H9 (cell line): ENCODE measurements at places on chromosomes 16 and 17. TPM values are rescaled to one million over a fixed set of nuclear protein-coding genes. Genes with fewer than 3 reads are reported as not detected.

- no peak for DNase-seq
Observed at GRCh38 chr16:51665436-51665998, 514.4 kb upstream of the SALL1 start.

DNA sequence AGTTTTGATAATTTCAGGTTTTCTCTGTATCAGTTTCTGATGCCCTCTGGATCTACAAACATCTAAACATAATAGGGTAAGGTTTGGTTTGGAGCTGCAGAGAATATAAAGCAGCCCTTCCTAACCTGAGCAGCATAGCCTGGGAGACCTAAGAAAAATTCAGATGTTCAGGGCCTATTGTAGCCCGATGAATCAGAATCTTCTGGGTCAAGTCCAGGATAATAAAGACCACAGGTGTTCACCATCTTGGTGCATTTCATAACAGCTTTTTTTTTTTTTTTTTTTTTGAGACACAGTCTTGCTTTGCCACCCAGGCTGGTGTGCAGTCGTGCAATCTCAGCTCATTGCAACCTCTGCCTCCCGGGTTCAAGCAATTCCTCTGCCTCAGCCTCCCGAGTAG is 19.7 kb upstream of the ARHGAP17 start:
- DNase-seq, result no peak

DNA sequence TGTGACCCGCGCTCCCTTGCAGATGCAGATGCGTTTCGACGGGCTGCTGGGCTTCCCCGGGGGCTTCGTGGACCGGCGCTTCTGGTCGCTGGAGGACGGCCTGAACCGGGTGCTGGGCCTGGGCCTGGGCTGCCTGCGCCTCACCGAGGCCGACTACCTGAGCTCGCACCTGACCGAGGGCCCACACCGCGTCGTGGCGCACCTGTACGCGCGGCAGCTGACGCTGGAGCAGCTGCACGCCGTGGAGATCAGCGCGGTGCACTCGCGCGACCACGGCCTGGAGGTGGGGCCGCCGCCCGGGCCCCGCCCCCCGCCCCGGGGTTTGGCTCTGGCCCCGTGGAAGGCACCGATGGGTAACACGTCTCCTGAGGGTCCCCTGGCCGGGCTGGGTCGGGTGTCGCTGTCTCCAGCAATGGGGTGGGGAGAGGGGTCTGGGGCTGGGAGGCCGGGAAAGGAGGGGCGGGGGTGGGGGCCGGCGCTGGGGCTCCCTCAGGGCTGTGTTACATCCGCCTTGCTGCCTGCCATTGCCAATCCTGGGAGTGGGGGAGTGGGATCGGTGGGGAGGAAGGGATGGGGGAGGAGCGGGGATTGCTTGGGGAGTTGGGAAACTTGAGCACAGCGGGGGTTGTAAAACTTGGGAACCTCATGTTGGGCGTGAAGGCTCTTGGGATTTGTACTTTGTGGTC is 737 bp downstream of the NUDT16L1 start:
- peak; percentile 49 for DNase-seq

DNA sequence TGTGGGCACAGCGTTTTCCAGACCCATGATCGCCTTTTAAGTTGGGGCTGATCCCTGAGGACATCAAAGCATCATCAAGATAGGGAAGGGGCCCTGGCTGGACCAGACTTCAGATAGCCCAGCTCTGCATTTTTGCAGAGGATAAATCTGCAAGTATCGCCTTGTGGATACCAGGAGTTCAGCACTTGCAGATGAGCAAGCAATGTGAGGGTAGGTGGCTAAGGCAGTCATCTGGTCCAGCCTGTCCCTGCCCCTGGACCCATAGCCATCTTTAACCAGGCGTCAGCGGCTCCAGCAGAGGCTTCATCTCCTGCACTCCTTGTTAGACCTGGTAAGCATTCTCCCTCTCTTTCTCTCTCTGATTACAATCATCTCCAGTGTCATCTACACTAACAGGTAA is 9.0 kb upstream of the MRPS23 start:
- no peak for DNase-seq

- peak; percentile 80 for DNase-seq
Observed at GRCh38 chr17:17141860-17142552, 64.1 kb downstream of the PLD6 start.

Gene MYL4
- total RNA-seq, result 0.26 and 0.66 TPM in 2 replicates

Gene CDRT15L2
- total RNA-seq, result not detected in 2 replicates

Gene CNGB1
- total RNA-seq, result not detected in 2 replicates

Gene EVI2A
- total RNA-seq, result not detected in 2 replicates
